Right atrium auricular region (tissue), 2 donors: ENCODE measurements at places on chromosomes 16 and 17. TPM values are rescaled to one million over a fixed set of nuclear protein-coding genes. Genes with fewer than 3 reads are reported as not detected.

The CCL11 gene
- 0.75 TPM for total RNA-seq

DNA sequence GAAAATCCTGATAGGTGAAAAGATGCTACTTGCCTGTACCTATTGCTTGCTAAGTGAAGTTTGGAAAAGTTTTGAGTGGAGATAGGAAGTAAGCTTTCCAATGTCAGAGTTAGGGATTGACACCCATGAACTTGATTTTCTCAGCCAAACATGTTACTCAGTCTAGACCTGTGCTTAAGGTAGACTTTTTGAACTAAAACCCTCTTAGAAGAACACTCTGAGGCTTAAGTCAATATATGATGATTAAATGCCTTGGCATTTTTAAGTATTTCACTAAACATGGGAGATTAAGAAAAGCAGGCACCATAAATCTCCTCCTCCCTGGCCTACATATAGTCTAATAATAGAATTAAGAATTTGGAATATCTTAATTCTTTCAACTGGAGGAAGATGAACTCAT is 785.6 kb upstream of the SOX9 start:
- no peak for DNase-seq

DNA sequence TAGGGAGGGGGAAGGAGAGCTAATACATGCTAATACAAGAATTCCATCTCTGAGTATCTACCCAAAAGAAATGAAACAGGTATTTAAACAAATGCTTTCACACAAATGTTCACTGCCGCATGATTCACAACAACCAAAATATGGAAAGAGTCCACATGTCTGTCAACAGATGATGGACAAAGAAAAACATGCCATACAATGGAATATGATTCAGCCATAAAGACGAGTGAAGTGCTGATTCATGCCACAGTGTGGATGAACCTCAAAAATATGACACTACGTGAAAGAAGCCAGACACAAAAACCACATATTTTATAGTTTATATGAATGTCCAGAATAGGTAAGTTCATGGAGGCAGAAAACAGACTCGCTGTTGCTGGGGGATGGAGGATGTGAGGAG is 321.4 kb downstream of the FOXL1 start:
- DNase-seq, result no peak

- DNase-seq, result no peak
Observed at GRCh38 chr16:73858326-73858725, 438.3 kb upstream of the PSMD7 start.

GRCh38 chr17:40564883-40565768 is at the start of gene CCR7:
TSS of gene CCR7 (minus strand) at chr17:40565472. CDS start at chr17:40565409, 63 bp downstream.
- no peak for DNase-seq

DNA sequence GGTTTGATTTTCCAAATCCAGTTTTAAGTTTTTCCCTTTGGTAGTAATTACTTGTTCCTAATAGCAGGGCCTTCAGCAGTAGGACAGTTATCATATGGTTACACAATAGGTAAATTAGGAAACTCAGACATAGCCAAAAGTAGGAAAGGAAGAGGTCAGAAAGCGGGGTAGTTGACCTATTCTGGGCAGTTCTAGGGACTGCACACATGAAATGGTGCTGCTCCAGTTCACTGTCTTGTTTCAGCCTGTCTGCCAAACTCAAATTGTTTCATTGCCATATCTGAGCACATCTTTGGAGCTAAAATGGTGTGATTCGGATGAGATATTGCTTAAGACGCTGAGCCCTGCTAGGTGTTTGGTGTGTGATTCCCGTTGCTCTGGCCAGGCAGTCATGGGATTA is 56.7 kb downstream of the TANGO6 start:
- DNase-seq, result no peak
